Pancreas (tissue), 10 donors: ENCODE measurements at places on chromosomes 7 and 10. TPM values are rescaled to one million over a fixed set of nuclear protein-coding genes. Genes with fewer than 3 reads are reported as not detected.

- DNase-seq, result no peak
Observed at GRCh38 chr7:41277561-41277960, 425.3 kb downstream of the INHBA start.

GRCh38 chr7:29044554-29044953, 86.4 kb upstream of the TRIL start:
- DNase-seq, result no peak

GRCh38 chr7:22726345-22726906, 574 bp upstream of the IL6 start:
- peak; percentile 53 for DNase-seq

DNA sequence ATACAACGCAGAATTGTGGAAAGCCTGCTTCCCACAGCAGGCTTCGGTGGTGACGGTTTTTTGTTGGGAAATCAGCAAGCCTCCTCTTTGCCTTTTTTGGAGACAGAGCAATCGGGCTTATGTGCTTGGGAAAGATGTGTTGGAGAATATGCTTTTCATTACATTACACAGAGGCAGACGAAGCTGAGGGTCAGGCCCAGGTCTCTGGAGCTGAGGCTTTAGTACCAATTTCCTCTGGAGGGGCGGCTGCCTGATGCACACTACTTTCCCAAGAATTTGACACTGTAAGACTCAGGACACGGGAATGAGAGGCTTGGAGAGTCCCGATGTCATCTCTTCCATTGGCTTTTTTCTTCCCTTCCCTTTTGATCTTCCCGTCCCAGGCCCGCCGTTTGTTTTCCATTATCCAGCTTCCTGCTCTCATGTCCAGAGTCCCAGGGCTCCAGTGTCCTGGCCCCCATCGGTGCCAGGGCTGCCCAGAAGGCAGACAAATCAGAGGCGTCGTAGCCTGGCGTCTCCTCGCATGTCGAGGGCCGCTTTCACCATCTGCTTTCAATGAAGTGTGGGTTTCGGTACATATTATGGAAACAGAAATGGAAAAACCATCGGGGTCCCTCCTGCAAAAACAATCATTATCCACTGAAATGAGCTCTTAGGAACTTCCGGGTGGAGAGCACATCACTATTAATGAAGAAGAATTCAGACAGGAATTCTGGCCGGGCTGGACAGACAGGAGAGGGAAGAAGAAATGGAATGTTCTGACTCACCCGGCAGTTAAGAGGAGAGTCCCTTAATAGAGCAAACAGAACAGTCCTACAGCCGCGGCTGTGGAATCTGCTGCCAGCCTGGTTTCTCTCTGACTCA, 123.0 kb upstream of the JCAD start:
- no peak for DNase-seq

DNA sequence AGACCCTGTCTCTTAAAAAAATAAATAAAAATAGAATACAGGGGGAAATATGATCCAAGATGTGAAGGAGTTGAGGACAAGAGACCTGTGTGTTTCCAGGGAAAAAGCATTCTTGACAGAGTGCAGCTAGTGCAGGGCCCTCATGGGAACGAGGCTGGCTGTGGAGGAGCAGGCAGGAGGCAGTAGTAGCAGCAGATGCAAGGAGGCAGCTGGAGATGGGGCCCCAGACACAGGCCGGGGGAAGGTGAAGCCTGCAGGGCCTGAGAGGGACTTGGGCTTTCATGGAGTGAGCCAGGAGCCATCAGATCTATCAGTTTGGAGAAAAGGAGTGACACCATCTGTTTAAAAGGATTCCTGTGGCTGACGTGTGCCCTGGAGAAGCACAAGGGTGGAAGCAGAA, 71.4 kb upstream of the ZNF438 start:
- DNase-seq, result no peak

DNA sequence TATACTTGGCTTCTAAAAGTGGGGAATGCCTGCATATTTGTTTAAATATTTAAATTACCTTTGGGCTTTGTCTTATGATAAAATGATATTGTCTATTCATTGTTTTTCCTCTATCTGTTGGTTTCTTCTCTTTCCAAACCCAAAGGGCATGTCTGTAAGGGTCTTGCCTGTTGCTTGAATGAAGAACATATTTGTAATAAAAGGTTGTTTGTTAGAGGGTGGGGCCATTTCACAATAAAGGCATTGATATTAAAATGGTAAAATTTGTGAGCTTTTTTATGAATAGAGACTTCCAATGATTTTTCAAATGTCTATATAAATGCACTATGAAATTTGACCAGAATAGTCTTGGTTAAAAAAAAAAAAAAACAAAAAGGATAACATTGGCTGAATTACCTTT, 105.2 kb downstream of the DKK1 start:
- no peak for DNase-seq

GRCh38 chr7:108239501-108240225, 109.5 kb upstream of the LAMB4 start:
- DNase-seq, result no peak

RARRES2 gene
- 278 TPM for total RNA-seq

ZFYVE27 gene
- total RNA-seq, result 16.4 TPM

CHAT gene
- total RNA-seq, result 0.28 TPM

LGI1 gene
- total RNA-seq, result not detected

INMT gene
- total RNA-seq, result 4.9 TPM
